ENCODE measurements at places on chromosomes 2 and 18.

GRCh38 chr18:6367208-6367607 is 47.5 kb downstream of the L3MBTL4 start:
- no peak for DNase-seq

DNA sequence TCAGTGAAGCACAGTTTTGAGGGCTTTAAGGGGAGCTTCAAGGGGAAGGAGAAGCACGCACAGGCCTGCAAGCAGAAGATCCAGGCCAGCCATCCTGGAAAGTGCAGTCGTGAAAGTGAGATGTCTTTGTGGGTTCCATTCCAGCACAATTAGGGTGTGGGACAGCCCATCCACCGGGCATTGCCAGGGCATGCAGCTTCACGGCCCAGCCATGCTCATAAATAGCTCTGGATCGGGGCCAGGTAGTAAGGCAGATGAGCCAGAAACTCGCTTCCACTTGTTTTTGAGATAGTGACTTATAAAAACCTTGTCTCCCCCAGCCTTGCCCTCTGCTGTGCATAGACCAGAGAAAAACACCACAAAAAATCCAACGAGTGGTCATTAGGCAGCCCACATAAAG is 21.0 kb downstream of the KDSR start:
- DNase-seq = no peak

- no peak for DNase-seq
These were observed 229.9 kb upstream of the HDAC4 start for GRCh38 chr2:239630618-239631286.

DNA sequence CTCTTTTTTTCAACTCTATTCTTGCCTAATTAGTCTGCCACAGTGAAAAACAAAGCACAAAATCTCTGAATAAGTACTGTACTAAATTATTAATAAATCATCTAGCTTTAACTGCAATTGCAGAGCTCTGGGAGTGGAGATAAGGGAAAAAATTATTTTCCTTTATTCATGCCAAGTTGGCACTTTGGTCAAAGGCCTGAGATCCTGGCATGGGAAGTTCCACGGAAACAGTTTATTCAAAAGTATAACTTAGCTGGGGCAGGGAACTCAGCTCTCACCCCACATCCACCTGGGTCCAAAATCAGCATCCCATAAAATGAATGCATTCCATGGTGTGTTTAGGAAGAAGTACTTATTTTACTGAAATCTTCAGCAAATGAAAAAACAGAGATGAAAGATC is 185.2 kb upstream of the APCDD1 start:
- DNase-seq = no peak

GRCh38 chr2:44895061-44895460 is 46.4 kb upstream of the SIX3 start:
- no peak for DNase-seq

DNA sequence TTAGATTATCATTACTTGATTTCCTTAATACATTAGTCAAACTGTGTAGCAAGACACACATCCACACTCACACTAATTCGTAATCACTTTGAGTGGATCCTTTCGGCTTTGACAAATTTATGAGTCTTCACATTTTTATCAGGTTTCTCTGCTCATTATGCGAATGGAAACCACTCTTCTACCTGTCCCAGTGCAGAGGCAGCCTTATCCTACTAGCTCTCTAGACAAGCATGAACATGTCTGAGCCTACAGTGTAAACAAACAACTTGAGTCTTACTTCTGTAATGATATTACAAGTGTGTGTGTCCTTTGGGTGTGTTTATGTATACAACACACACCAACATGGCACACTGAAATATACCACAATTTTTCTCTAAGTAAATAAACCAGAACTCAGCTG is 361.9 kb upstream of the CHST9 start:
- peak; percentile 47 for DNase-seq

- DNase-seq = no peak
These were observed 357.6 kb downstream of the SLC4A3 start for GRCh38 chr2:219985017-219985416.

GRCh38 chr2:129646107-129646506 is 333.4 kb upstream of the RAB6C start:
- DNase-seq = no peak

- DNase-seq = no peak
These were observed 1.1 kb downstream of the TWSG1 start for GRCh38 chr18:9335697-9336045.

- DNase-seq = no peak
These were observed 2.2 kb downstream of the NXPH2 start for GRCh38 chr2:138777996-138778395.

GRCh38 chr2:201600906-201601305 is 42.4 kb downstream of the TMEM237 start:
- no peak for DNase-seq

Data from NCI-H345 (cell line).